ENCODE measurements at places on chromosomes 6 and 20.

DNA sequence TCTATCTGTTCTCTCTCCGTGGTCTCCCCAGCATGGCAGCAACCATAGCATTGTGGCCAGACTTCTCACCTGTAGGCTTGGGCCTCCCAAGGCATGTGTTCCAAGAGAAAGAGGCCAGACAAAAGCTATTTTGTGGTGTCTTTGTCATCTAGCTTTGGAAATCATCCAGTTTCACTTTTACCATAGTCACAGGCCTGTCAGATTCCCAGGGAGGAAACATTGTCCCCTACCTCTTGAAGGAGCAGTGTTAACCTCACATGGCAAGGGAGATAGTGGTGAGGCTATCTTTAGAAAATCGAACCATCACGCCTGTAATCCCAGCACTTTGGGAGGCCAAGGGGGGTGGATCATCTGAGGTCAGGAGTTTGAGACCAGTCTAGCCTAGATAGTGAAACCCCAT lies 42.3 kb upstream of the RALGAPA2 start:
- DNase-seq, result peak; percentile 51

DNA sequence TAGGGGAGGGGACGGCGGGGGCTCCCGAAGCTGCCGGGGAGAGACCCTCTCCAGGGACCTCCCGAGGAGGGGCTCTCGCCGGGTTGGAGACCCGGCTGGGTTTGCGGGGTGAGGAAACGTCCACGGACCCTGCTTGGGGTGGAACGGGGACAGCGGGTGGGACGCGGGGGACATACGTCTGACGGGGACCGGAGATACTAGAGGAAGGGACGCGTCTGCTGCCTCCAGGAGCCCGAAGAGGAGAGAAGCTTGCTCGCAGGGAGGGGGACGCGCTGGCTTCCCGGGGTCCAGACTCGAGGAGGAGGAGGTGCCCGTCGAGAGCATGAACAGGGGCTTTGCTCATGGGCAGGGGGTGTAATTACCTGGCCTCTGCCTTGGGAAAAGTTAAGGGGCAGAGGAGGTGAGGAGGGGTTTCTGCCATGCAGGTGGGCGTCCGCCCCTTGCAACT lies 593 bp downstream of the DNMT3B start:
- no peak for DNase-seq

DNA sequence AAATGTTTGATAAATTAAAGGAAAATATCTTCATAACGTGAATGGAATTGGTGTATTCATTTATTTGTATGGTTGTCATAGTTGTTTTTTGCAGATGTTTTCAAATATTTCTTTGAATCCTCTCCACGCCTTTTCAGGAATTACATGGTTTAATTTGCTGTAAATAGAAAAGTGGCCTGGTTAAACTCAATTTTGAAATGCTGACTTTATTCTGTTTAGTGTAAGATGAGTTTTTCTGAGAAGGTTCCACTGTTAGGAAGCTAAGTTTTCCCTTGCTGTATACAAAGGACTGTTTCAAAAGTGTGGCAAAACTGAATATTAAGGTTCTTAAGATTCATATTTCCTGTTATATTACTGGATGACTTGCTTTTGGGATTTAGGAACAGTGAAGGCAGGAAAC lies 503 bp upstream of the ZC2HC1B start:
- DNase-seq, result no peak

DNA sequence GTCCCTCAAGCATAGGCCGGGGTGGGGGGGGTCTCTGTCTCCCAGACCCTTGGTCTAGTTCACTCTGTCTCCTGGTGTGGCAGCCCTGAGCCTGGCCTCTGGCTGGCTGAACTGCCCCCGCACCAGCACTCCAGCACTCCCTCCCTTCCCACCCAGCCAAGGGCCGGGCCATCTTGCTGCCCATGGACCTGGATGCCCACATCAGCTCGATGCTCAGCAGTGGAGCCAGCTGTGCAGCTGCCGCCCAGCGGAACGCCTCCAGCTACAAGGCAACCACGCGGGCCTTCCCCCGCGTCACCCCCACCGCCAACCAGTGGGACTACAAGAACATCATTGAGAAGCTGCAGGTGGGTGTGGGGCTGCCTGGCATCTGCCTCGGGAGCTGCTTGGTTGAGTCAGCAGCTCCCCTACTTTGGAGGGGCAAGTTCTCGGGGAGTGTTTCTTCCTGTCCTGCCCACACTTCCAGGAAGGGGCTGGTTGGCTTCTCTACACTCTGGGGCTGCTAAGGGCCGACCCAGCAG lies 28.4 kb downstream of the UQCC2 start:
- no peak for DNase-seq

- DNase-seq, result no peak
Measured at GRCh38 chr20:49853640-49854039, 41.0 kb downstream of the SLC9A8 start.

DNA sequence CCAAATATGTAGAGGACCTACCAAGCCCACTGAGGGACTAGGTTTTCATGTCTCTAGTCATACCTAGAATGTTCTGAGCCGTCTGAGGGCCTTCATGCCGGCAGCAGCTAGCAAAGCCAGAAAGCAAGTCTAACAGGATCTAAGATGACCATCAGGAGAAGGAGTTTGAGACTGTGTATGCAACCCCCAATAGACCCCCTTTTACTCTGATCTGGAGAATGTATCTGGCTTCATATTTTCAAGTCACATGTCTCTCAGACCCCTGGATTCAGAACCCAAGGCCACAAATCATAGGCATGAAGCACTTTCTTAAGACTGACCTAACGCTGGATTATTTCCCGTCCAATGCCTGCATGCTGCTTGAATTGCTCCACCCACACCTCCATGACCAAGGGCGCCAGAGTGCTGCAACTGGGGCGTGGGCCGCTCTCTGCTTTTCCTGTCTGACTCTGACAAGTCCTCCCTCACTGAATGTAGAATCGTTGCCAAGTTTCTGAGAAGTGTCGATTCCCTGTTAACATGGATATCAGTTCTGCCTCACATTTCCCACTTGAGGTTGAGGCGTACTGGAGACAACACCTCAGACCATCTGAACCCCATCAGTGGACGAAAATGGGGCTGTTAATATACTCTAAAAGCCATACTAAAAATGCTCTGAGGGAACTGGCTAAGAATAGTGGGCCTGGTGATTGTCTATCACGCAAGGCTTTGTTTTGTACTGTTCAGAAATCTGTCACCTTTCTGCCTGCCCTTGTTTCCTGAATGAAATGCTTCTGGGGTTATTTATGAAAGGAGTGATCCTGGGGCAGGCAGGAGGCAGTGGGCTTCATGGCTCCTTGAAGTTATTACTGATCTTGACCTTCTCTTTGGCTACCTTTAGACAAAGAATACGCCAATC lies 23.9 kb upstream of the ASXL1 start:
- DNase-seq, result peak; percentile 11

GRCh38 chr6:122817766-122818165 lies 28.7 kb downstream of the SMPDL3A start:
- DNase-seq, result no peak

DNA sequence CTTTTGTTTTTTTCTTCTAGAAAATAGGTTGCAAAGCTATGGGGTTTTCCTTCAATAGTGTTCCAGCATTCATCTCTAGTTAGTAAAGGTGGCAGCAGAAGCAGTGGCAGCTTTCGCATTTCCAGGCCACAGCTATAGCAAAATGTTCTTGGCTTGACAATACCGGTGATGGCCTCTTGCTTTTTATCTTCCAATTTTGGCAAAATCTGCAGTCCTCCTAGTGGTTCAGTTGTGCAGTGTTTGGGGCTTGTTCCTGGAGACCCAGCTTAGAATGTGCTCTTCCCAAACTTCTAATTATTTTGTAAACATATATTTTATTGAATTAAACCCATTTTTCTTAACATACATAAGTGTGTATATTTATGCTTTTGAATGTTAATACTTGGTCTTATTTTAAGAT lies 370.6 kb upstream of the MAN1A1 start:
- peak; percentile 71 for DNase-seq

DNA sequence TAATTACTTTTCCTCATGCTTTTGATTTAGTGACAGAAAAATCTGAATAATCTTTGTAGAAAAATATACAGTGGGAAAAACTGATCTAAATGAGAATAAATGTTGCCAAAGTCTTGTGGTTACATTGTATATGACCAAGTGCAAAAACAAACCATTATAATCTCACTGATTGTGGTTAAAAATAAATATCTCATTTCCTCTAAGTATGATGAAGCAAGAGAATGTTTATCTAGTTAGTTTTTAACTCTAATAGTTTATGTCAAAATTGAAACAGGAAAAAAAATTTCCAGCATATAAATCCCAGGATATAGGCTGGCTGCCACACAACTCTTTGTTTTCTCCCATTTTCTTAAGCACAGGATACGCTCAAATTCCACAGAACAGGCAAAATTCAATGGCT lies 392.7 kb upstream of the ID4 start:
- no peak for DNase-seq

GRCh38 chr6:443621-444159 lies 52.1 kb downstream of the IRF4 start:
- no peak for DNase-seq

GRCh38 chr6:129662406-129662766 lies 47.6 kb downstream of the ARHGAP18 start:
- no peak for DNase-seq

DNA sequence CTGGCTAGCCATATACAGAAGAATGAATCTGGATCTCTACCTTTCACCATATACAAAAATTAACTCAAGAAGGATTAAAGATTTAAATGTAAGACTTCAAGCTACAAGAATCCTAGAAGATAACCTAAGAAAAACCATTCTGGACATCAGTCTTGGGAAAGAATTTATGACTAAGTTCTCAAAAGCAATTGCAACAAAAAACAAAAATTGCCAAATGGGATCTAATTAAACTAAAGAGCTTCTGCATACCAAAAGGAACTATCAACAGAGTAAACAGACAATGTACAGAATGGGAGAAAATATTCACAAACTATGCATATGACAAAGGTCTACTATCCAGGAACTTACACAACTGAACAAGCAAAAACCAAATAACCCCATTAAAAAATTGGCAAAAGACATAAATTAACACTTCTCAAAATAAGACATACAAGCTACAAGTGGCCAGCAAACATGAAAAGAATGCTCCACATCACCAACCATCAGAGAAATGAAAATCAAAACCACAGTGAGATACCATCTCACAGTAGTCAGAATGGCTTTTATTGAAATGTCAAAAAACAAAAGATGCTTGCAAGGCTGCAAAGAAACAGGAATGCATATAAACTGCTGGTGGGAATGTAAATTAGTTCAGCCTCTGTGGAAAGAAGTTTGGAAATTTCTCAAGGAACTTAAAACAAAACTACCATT lies 66.8 kb upstream of the RSPO3 start:
- no peak for DNase-seq

DNA sequence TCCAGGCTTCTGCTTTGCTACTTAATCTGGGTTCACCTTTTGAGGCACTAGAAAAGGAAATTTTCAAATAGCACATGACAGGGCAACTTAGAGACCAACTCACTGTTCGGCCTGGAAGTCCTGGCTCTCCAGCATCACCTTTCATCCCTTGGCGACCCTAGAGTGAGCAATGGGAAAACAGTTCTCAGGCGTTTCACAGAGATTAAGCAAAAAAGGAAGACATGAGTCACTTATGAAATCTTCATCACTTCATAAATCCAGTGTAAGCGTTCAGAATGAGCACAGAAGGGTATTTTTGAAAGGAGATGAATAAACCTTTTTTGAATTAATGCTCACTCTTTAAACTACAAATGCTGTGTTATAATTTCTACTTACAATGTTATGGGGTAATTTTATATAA lies 104.0 kb downstream of the COL12A1 start:
- no peak for DNase-seq

DNA sequence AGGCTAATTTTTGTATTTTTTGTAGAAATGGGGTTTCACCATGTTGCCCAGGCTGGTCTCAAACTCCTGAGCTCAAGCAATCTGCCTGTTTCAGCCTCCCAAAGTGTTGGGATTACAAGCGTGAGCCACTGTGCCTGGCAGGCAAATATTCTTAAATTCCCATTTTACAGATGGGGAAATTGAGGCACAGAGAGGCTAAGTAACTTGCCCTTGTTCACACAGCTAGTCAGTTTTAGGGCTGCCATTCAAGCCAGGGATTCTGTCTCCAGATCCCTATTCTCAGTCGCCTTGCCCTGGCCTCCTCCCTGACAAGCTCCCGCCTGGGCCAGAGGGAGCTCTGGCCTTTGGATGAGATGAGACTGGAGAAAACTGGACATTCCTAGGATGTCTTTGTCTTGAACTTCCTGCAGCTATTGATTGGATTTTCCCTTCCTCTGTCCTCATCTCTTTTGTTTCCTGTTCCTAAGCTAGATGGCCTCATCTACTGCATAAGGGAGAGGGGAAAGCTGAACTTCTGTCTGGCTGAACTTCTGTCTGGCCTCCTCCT lies 90.5 kb downstream of the NDUFAF5 start:
- no peak for DNase-seq

GRCh38 chr6:99333068-99333467 lies 16.4 kb downstream of the FAXC start:
- DNase-seq, result no peak

DNA sequence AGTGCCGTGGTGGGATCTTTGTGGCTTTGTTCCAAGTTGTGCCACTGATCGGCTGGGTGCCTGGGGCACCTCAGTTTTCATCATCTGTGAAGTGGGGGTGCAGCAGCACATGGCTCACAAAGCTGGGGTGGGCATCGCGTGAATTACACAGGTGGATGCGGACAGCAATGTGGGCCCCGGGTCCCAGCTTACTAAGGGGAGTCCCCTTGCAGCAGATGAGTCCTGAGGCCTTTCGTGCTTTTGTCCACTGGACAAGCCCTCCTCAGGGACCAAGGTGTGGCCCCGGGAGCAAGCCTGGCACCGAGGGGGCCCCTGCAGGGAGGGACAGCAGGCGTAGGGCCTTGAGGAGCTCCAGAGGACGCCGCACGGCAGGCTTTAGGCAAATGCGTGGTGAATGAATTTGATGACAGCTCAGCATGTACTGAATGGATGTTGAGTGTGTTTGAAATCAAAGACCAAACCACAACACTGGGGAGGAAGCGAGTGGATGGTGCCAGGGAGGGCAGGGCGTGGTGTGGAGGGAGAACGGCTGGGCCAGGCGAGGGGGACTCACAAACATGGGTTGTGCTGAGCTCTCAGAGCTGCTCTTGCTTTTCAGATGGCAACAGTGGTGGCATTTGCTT lies 53.2 kb downstream of the IRF4 start:
- peak; percentile 54 for DNase-seq

- no peak for DNase-seq
Measured at GRCh38 chr20:55140631-55141030, 665.2 kb downstream of the DOK5 start.

Measured in common myeloid progenitor, CD34-positive (primary cell).